ENCODE measurements at places on chromosomes 13 and 19.

DNA sequence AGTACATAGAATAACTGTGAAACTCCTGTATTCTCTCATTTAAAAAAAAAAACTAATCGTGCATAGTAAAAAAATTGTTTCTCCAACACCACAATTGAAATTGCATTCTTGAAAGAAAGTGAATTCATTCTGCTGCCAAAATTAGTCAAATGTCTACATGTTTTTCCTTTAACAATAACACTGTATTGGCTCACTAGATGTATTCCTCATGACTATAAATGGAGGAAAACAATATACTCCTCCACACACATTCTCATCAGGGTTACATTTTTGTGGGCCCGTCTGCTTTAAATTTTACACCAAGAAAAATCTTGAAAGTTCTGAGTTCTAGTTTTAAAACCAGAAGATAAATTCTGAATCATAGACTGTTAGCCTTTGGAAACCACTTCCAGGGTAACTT, 233.6 kb downstream of the KLF12 start:
- no peak for DNase-seq

DNA sequence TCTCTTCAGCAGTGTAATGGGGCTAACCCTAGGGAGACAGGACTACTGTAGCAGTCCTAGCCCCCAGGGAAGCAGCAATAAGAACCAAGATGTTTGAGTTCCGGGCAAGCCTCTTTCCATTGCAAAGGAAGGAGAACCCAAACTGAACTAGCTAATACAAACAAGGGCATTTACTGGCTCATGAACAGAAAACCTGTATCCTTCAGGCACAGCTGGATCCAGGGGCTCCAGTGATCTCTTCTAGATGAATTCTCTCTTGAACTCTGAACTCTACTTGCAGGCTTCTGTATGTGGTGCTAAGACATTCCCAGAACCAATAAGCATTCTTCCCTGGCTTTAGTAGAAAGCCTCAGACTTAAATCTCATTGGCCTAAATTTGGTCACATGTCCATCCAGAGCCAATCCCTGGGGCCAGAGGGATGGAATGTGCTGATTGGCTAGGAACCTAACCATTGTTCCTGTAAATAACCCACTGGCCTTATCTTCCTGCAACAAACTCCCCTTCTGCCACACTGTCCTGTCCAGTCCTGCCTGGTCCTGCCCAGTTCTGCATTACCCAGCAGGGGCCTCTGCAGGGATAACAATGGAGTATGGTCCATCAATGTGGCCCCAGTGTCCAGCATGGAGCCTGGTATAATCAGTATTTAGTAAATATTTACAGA, 3.9 kb upstream of the PODNL1 start:
- DNase-seq = no peak

- DNase-seq = no peak
Measured at GRCh38 chr13:66830940-66831716, 399.0 kb downstream of the PCDH9 start.

GRCh38 chr13:50107205-50107604, 92.0 kb downstream of the KCNRG start:
- no peak for DNase-seq

DNA sequence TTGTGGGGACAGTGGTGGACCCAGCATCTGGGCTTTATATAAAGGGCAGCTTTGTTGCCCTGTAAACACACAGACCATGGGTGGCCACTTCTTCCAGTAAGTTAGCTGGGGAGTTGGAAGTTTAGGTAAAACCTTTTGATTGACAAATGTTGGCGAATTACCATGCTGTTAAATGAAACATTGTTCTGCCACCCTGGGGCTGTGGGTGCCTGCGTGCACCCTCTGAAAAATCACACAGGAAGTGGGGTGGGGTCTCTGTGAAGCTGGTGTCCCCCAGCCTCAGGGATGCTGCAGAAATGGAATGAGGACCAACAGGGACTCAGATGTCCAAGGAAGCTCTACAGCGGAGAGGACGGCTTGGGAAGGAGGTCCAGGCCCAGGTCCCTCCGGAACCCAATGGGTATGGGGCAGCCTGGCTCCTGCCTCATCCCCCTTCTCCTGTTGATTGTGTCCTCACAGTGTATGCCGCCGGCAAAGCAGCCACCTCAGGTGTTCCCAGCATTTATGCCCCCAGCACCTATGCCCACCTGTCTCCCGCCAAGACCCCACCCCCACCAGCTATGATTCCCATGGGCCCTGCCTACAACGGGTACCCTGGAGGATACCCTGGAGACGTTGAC, 2.8 kb upstream of the USF2 start:
- no peak for DNase-seq

DNA sequence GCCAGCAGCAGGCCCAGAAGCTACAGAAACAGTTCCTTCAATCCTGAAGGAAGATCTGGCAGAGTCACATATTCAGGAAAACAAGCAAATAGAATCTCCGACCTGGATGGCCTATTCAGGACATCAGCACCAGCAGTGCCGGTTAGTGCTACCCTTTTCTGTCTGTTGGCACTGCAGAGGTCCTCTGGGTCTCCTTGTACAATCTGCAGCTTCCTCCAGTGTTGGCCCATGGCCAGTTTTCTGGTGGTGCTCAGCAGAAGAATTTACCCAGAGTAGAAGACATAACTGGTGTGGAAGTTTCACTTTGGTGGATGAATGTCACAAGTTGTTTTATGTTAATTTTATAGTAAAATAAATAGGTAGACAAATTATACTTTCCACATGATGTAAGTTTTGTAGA, 498.1 kb downstream of the COG6 start:
- no peak for DNase-seq

GRCh38 chr19:51337861-51338562, 3.9 kb downstream of the VSIG10L start:
- DNase-seq = no peak

- DNase-seq = no peak
Measured at GRCh38 chr13:76823969-76824368, 62.2 kb downstream of the KCTD12 start.

DNA sequence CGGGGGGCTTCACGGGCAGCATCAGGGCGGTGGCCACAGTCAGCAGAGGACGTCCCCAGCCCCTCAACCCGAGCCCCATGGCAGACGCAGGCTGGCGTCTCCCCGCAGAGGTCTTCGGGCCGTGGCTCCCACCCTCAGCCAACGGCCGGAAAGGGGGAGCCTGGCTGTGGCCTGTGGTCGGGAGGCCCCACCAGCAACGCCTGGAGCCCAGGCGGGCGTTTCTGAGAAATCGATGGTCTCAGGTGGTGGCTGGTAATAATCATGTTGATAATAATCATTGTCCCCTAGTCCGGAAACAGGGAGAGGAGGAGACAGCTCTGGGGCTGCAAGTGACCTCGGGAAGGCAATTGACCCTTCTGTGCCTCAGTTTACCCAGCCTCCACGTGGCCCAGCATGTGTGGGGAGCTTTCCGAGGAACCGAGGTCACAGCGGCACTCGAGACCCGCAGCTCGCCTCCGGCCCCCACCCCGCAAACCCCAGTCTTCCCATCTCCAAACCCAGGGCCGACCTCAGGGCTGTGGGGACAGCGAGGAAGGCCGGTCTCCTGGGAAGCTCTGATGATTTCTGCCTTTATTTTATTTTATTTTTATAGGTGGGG, at the start of gene PRSS57:
PRSS57 (minus strand) TSS at position 101 of the 598 bp plus-strand sequence; CDS start at position 79, 22 bp downstream.
- DNase-seq = no peak

DNA sequence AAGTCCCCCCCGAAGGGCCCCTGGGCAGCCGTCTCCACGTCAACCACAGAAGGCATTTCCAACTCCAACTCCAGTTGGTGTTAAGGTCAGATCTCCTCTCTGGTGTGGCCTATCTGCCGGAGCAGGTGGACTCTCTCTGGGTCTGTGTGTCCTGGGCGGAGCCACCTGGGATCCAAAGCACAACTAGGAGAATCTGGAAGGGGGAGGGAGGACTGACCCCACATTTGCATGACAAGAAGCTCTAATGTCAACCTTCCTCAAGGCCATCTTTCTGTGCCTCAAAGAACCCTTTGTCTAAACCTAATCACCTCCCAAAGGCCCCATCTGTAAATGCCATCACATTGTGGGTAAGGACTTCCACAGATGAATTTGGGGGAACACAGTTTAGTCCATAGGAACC, 381.5 kb downstream of the UQCRFS1 start:
- DNase-seq = no peak

- DNase-seq = no peak
Measured at GRCh38 chr13:34654647-34655046, 287.4 kb upstream of the NBEA start.

GRCh38 chr19:35154525-35155406, at the start of gene FXYD5:
TSS of gene FXYD5 (plus strand) at chr19:35154735. CDS start at chr19:35155551, 816 bp downstream.
- peak; percentile 78 for DNase-seq

DNA sequence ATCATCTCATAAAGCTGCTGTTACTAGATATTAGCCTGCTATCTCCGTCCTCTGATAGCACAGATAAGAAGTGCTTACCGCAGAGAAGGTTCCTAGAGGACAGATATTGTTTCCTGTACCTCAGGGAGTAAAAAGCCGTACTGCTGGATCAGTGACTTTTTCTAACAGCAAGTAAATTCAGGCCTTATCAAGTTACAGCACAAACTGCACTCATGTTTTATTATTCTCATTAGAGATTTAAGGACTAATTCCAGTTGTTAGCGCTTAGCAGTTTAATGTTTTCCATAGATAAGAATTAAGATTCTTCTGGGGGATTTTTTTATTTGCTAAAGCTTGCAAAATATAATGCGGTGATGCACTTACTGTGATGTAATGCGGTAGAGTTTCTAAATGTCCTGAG, 119.0 kb upstream of the OBI1 start:
- no peak for DNase-seq

DNA sequence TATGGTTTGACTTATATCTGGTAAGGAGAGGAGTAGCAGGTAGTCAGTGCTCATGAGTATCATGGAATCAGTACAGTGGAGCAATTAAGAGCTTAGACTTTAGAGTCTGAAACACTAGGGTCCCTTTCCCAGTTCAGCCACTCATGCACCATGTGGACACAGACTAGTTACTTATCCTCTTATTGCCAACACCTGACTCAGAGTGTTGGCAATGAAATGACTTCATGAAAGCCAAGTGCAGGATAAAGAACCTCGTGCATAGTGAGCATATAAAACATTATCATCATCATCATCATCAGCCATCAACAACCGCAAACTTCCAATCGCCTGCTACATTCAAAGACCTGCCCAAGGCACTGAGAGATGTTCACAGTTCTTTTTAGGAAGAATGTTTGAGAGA, 164.2 kb downstream of the FOXO1 start:
- no peak for DNase-seq

- no peak for DNase-seq
Measured at GRCh38 chr13:78145276-78145675, 226.6 kb upstream of the EDNRB start.

DNA sequence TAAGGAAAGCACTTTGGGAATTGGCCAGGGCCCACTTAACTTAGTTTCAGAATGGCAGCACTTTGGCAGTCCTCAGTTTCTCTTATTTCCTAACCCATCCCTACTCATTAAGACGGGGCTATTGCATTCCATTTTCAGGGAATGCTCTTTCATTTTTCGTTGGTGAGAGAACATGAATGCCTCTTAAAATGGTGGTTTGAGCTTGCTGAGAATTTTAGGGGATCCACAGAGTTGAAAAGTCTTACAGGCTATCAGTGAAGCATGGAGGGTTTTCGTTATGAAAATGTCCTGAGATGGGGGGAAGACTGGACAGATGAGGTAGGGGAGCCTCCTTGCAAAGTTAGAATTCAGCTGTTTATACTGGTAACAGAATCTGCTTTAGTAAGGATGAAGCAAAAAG, 71.4 kb downstream of the LRCH1 start:
- no peak for DNase-seq

- DNase-seq = no peak
Measured at GRCh38 chr13:94234738-94235137, 244.7 kb downstream of the DCT start.

DNA sequence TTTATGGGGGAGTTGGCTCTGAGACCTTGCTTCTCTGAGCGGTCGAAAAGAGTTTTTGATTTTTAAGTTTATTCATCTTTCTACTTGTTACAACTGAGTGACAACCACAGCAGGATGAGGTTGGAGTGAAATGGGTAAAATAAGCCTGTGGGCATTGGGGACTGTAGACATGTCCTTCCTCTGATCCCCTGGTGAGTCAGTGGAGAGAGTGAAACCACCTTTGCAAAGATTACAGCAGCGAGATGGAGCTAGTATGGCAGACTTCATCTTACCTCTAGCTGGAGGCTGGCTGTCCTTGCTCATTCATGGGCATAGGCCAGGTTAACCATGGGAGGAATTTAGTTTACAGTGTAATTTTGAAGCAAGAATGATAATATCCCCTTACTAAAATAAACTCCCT, 30.9 kb upstream of the PSG9 start:
- DNase-seq = no peak

- DNase-seq = no peak
Measured at GRCh38 chr19:18595475-18595874, 6.9 kb downstream of the REX1BD start.

- DNase-seq = no peak
Measured at GRCh38 chr13:109496216-109496615, 290.2 kb downstream of the IRS2 start.

DNA sequence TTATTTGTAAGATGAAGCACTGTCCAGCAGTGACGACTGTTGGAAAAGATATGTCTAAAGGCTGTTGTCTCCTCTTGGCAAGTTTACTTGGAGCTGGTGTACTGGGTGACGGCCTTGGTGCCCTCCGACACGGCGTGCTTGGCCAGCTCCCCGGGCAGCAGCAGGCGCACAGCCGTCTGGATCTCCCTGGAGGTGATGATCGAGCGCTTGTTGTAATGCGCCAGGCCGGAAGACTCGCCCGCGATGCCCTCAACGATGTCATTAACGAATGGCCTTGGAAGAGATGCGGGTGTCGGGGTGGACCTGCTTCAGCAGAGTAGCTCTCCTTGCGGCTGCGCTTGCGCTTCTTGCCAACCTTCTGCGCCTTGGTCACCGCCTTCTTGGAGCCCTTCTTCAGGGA, 24.6 kb upstream of the ZDHHC20 start:
- DNase-seq = no peak

DNA sequence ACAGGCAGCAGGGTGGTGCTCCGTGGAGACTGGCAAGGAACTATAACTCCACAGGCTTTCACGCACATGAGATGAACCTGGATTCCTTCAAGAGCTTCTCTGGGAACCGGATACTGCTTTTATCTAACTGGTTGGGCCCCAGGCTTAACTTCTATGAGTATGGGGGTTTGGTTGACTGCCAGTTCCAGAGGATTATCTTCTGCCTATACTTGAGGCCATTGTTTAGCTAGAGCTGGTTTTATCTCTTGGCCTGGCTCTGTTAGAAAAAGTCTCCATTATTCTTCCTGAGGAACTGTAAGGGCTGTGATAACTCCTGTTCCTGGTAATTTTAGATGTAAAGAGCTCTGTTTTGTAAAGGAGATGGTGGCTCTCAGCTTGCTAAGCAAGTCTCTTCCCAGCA, 40.9 kb downstream of the ZNF846 start:
- DNase-seq = no peak

DNA sequence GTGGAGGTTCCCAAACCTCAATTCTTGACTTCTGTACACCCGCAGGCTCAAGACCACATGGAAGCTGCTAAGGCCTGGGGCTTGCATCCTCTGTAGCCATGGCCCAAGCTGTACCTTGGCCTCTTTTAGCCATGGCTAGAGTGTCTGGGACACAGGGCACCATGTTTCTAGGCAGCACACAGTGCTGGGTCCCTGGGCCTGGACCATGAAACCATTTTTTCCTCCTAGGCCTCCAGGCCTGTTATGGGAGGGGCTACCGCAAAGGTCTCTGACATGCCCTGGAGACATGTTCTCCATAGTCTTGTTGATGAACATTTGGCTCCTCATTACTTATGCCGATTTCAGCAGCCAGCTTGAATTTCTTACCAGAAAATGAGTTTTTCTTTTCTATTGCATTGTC, 701.4 kb downstream of the FGF9 start:
- no peak for DNase-seq
